ENCODE measurements at places on chromosomes 11 and 22. TPM values are rescaled to one million over a fixed set of nuclear protein-coding genes. Genes with fewer than 3 reads are reported as not detected.

Gene KLHDC7B
- total RNA-seq, result 1.1 TPM

Gene CRYBB3
- not detected for total RNA-seq

Gene TMPRSS4
- total RNA-seq, result not detected

Gene HEPHL1
- 0.09 TPM for total RNA-seq

Gene PTGDR2
- 0.05 TPM for total RNA-seq

All from smooth muscle cell of the umbilical artery (primary cell).